ENCODE measurements at places on chromosomes 7 and 10.

- DNase-seq = no peak
These were observed 103.1 kb upstream of the RHOBTB1 start for GRCh38 chr10:61047081-61047480.

DNA sequence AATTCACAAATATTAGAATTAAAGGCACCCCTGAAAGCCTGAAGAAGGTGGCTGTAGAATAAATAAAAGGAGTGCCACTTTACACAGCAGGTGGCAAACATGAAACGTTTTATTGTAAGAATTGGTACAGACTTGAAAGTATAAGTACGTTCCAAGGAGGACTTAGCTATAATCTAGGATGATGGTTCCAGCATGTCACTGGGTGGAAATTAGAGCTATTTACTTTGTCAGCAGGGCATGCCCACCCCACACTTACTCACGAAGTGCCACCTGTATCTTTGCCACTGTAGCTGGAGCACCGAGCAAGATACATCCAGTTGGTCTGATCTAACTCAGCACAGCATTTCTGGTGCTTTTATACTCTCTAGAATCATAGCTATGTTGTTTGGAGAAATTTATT lies 97.8 kb downstream of the GRM8 start:
- DNase-seq = no peak

GRCh38 chr7:139072796-139073195 lies 36.7 kb downstream of the ZC3HAV1 start:
- DNase-seq = no peak

GRCh38 chr7:94059746-94060145 lies 55.6 kb upstream of the BET1 start:
- DNase-seq = no peak

DNA sequence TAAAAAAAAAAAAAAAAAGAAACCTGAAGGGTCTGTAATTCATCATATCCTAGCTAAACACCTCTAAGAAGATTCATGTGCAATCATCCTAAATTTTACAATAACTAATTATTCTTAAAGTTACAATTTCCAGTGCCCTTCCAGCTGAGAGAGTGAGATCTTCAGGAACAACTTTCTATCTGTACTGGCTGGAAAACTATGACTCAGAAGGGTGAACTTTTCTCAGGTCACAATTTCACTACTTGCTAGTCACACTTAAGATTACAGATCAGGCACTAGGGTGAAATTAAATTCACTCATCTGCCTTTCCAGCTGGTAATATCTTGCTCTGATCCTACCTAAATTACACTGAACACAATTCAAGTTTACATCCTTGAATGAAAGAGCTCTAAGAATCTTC lies 158.8 kb downstream of the ANK3 start:
- no peak for DNase-seq

GRCh38 chr10:14416308-14416700 lies 85.6 kb upstream of the FRMD4A start:
- DNase-seq = no peak

DNA sequence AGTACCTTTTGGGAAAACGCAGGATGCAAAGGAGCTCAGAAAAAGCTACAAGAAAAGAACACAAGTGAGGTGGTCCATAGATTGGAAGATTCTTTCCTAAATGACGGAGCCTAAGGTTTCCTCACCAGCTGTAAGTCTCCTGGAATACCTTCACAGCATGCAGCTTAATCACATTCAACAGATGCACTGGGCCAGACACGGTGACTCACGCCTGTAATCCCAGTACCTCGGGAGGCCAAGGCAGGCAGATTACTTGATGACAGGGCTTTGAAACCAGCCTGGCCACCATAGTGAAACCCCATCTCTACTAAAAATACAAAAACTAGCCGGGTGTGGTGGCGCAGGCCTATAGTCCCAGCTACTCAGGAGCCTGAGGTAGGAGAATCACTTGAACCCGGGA lies 228.7 kb downstream of the FRMD4A start:
- no peak for DNase-seq

DNA sequence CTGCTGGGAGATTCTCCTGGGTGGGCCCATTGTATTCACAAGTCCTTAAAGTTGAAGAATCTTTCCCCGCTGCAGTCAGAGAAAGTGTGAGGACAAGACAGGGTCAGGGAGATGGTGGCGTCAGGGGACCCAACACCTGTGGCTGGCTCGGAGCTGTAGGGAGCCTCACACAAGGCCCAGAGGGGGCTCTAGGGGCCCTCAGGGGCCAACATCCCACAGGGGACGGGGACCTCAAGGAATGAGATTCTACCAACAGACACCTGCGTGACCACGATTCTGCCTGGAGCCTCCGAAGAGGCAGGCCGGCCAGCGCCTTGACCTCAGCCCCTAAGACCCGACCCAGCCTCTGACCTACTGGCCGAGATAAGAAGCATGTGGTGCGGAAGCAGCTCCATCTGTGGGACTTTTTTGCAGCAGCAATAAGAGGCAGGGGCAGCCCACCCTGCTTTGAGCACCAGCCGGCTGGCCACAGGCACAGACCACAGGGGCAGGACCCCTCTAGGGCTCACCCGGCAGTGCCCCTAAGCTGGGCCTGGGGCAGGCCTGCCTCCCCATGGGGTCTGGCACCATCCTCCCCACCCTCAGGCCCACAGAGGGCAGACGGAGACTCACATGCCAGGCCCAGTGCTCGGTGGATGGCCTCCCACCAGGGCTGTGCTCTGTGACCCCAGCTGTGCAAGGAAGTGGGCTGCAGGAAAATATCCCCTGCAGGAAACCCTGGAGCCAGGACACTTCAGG lies 13.2 kb downstream of the RASGEF1A start:
- DNase-seq = no peak

- no peak for DNase-seq
These were observed 24.2 kb downstream of the TRIL start for GRCh38 chr7:28933846-28934320.

GRCh38 chr10:14736600-14737081 lies 38.1 kb downstream of the FAM107B start:
- peak; percentile 4 for DNase-seq

- DNase-seq = no peak
These were observed 762.7 kb downstream of the KCNMA1 start for GRCh38 chr10:76874896-76875295.

DNA sequence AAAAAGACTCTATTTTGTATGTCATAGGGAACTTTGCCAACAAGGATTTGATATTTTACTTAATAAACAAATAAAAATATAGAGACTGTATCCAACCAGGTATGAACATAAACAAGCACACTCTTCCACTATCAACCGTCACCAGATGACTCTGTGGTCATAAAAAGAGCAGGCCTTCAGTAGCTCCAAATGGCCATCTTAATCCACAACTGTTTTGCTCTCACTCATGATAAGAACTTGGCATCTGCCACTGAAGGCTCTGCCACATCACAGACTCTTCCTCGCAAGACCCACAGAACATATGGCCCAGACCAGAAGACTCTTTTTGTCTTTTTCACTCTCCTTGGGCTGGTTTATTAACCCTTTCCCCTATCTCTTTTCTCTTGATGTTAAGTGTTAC lies 98.7 kb upstream of the POM121L12 start:
- DNase-seq = no peak

DNA sequence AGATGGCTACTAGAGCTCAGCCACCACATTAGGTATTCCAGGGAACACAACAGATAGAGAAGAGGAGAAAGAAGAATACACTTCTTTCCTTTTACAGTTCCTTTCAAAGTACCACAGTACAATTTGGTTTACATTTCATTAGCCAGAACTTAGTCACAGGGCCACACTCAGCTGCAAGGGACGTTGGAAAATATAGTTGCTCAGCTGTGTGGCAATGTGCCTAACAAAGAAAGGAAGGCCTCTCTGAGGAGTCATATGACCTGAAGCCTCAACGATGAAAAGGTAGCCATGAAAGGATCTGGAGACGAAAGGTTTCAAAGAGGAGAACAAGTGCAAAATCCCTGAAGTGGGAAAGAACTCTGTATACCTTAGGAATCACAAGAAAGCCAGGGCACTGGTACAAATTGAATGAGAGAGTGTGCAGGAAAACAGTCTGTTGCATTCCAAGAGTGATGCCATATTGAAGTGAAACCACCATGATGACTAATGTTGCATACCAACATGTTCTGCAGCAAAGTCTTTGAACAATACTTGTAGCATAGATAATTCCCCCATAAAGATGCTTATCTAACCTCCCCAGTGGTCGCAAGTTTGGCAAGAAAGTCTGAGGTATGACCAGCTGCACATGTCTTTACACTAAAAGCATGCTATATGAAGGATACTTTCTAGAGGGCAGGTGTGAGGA lies 278.9 kb downstream of the HPSE2 start:
- DNase-seq = no peak

- no peak for DNase-seq
These were observed 31.1 kb upstream of the RET start for GRCh38 chr10:43045631-43046287.

DNA sequence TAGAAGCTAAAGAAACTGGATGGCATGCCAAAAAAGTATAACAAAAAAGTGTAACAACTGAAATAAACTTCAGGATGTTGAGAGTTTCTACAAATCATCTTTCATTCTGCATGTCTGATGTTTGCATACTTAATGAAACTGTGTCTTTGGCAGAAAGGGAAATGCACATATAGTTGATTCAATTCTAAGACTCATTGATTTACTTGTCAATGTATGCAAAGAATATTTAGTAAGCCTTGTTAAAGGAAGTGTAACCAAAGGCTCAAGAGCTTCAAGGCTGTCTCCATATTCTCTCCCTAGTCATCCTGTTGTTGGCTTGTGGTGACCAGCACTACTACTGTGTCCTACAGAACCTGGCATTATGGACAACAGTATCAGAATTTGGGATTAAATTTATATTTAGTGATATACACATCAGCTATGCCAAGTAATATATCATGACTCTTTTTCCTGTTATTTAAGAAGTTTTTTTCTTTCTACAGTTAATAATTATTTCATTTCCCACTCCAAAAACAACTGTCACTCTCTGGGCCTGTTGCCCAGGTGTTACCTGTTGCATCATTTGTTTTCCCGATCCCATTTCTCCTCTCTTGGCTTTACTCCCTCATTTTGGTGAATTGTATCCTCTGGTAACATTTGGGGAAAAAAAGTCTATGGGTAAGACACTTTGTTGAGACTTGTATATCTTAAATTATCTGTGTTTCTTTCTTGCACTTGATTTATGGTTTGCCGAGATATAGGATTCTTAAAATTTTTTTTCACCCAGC lies 226.6 kb upstream of the BMPER start:
- DNase-seq = no peak

DNA sequence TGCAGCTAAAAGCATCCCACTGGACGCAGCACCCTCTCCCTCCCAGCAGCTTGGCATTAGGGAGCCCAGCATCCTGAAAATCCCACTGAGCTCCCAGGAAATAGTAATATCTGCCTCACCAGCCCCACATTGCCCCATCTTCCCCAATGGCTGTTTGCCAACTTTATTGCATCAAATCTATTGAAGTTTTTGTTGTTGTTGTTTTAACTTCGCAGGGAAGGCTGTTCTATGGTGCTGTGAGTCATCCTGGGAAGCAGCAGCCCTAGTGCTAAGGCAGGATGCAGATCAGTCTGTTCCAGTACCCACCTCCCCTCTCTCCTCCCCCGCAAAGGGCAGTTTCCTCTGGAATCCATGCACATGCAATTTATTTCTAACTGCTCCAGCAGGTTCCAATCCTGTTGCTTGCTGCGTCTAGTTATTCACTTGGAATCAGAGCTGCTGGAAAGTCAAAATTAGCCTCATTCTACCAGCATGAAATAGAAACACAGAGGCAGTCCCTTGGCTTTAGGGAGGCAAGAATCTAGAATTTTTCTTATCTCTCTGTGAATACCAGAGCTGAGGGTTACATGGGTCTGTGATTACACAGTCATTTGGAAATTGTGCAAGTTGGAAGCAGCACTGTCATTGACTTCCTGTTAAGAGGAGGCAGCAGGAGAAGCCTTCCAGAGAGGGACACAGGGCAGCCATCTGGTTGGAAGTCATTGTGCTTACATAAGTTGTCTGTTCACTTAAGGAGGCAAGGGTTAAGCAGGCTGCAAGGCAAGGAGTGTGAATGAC lies 115.9 kb upstream of the CACUL1 start:
- no peak for DNase-seq

DNA sequence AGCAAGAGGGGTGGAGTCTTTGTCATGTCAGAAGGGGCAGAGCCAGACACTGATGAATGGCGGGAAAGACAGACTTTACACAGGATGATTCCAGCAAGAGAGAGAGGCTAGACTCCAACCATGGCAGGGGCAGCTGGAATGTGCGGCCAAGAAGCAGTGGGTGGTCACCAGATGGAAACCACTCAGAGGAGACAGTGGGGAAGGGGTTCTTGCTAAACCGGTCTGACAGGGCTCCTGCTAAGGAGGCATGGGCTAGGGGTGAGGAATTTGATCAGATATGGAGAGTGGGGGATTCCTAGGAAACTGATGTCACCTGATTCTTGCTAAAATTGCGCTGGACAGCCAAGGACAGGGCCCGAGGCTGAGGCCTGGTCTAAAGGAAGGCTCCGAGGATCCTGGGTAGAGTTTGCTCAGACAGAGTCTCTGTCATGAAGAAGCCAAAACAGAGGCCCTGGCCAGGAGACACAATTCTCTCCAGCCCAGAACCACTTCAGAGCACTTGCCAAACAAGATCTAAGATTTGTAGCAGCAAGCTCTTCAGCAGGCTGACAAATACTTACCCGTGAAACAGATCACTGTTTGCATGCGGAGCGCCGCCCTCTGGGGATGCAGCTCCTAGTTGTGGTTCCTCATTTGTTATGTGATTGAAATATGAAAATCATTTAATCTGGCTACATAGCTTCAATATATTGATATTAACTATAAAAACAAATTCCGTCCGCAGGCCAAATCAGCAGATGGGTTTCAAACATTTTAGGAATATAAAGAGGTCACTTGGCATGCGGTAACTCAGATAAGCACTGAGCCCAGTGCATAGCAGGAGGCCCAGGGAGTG lies 377.0 kb downstream of the TCERG1L start:
- no peak for DNase-seq

- no peak for DNase-seq
These were observed 15.0 kb downstream of the NPSR1 start for GRCh38 chr7:34673066-34673465.

GRCh38 chr10:125442856-125443540 lies 240.0 kb downstream of the TEX36 start:
- DNase-seq = no peak

DNA sequence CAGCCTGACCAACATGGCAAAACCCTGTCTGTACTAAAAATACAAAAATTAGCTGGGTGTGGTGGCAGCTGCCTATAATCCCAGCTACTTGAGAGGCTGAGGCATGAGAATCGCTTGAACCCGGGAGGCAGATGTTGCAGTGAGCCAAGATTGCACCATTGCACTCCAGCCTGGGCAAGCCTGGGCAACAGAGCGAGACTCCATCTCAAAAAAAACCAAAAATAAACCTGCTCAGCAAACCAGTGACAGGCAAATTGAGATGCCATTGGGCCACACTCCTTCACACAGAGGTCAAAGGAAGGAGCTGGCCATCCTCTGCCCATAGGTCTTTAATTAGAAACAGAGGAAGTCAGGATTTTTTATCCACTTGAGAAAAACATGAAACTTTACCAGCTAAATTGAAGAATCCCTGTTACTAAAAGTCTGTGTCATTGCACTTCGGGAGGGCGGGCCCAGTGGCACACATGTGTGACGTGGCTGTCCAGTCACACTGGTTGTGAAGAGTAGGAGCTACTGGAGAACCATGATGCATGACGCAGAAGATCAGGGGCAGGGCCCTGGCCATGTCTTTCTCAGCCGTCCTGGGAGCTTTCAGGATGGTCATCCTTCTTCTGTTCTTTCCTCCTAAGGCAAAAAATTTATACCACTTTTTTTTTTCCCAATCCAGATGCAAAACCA lies 118.3 kb upstream of the ZNF438 start:
- DNase-seq = no peak

- no peak for DNase-seq
These were observed 569.3 kb upstream of the IGFBP3 start for GRCh38 chr7:46490406-46490805.
